NCI-H1105 (cell line): ENCODE measurements at places on chromosomes 2 and 18.
A peak's percentile ranks its signal among the peaks of the same experiment; 100 is the strongest.

DNA sequence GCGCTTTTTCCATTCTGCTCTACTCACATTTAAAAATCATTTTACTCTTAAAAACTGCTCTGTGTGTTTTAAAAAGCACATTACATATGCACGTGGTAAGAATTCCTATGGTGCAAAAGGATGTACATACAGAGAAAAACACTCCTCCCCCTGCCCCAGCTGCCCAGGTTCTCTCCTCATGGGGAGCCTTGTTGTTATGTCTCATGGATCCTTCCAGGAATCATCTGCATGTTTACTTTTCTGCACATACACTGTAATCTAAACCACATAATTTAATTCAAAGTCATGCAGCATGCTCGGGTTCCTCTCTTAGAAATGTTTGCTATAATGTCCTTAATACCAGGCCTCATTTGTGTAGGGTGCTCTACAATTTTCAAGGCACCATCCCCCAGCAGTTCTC is 243.3 kb downstream of the LOXHD1 start:
- no peak for DNase-seq

DNA sequence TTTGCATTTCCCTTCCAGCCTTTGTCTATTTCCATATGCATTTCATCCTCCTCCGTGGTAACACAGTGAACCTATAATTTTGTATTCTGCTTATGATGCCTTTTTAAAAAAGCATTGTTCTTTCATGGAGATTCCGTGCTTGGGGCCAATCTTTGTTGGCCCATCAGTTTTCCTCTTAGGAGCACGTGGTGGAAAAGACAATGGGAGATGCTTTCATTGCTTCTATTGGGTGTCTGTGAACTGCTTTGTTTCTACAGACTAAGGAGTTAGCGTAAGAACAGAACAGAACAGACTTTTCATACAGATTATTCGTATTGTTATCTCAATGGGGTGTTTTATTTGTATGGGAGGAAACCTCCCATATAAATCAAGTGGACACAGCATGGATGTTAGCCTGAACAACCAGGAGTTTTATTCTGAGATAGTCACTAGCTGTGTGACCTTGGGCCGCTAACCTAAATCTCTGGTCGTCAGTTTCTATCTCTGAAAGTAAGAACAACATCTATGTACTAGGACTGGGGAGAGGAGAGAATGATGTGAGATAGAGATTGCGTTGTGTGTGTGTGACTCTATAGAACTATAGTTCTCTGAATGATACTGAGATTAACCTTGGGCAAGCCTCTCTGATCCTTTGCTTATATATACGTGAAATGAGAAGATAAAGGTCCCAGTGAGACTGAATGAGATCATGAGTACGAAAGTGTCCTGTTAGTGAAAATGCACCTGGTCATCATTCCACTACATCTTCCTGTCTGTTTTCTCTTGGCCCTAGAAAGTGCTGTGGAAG is 22.9 kb upstream of the YWHAQ start:
- no peak for DNase-seq

- peak; percentile 87 for DNase-seq
These were observed at the start of gene MARS2 for GRCh38 chr2:197705121-197705911. TSS of gene MARS2 (plus strand) at chr2:197705369. CDS start at chr2:197705406, 37 bp downstream.

- no peak for DNase-seq
These were observed 101.2 kb downstream of the DYNC1I2 start for GRCh38 chr2:171788316-171788993.

GRCh38 chr18:44342162-44342561 is 338.5 kb upstream of the SETBP1 start:
- no peak for DNase-seq

GRCh38 chr2:126518196-126518595 is 137.8 kb upstream of the GYPC start:
- DNase-seq = no peak

- DNase-seq = no peak
These were observed 21.9 kb downstream of the RPRD1A start for GRCh38 chr18:36045241-36045991.

DNA sequence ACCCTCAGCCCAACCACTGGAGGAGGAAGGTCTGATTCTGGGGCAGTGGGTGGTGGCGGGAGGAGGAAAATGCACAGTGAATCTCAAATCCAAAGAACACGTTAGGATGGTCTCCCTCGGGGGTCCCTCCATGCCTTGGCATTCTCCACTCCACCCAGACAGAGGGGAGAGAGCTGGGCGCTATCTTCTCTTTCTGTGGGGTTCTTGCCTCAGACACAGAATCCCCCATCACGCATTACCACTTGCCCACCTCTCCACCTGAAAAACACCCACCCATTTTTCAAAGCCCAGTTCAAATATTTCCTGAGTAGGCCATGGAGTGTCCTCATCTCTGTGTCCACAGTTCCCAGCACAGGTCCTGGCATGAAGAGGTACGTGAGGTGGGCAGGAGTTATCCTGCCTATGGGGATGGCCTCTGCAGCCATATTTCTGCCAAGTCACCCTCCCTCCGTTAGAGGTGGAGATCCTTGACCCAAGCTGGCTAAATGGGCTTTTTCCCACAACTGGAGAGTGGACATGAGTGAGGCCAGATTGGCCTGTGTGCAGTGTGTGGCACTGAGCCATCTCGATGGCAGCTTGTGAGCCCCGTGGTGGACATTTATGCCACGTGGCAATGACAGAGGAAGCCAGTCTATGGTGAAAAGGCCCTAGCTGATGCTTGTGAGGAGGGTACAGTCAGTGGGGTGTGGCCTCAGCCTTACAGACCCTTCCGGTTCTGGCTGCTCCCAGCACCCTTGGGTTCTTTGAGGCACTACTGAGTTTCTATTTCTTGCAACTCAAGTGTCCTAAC is 9.5 kb upstream of the TEX261 start:
- DNase-seq = no peak

DNA sequence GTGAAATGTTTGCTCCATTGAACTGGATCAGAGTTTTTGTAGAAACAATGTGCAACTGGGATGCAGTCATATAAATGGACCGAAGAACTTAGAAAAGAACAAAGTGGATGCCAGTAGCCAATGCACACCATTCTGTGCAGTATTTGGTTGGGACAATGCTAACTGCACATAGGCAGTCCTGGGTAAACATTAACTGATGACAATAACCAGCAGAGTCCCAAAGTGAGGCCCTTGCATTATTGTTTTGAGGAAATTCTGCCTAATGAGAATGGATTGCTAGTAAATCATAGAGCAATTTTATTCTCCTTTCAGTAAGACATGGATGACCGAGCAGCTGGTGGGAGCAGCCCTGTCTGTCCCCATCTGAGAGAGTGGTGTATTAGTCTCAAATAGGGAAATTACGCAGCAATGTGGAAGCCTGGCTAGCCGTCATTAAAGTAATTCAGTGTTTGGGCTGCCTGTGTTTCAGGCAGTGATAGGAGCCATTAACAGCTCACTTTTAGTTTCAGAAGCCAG is 94.9 kb downstream of the KCTD1 start:
- DNase-seq = peak; percentile 60

- DNase-seq = no peak
These were observed 59.9 kb downstream of the PTPRM start for GRCh38 chr18:7626922-7627440.

DNA sequence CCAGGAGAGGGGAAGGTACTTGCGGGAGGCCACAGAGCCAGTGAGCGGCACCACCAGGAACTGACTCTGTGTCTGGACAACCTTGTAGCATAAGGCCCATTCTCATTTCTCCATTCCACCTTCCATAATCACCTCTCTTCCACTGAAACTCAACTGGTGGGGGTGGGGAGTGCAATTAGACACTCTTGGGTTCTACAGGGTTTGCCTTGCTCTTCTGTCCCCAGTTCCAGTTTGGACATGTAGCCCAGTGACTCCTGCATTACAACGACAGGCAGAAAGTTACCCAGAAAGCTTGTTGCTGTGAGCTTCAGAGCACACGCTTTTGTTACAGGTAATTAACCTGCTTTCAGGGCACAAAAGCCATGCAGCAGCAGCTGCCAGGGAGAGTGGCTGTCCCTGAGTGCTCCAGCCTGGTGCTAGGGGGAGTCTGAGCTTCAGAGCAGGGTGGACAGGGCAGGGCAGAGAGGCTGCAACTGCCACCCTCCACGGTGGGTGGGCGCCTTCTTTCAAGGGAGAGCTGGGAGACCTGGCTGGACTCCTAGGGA is 65.2 kb downstream of the COPS8 start:
- peak; percentile 44 for DNase-seq

DNA sequence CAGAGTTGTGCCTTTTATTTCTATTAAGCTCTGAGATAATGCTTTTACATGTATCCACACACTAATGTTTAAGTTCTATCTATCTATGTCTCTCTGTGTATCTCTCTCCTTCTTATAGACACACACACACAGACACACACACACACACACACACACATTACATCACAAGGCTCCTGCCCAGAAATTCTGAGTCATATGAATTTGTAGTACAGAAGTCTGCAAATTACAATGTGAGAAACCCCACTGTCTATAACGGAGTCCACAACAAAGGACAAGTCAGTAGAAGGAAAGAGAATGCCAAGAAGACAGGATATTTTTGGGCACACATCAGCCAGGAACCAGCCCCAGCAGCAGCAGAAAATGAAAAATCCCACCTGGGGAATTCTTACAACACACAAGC is 142.4 kb downstream of the EN1 start:
- DNase-seq = no peak

- DNase-seq = no peak
These were observed 94.3 kb downstream of the OLA1 start for GRCh38 chr2:174153757-174154680.

DNA sequence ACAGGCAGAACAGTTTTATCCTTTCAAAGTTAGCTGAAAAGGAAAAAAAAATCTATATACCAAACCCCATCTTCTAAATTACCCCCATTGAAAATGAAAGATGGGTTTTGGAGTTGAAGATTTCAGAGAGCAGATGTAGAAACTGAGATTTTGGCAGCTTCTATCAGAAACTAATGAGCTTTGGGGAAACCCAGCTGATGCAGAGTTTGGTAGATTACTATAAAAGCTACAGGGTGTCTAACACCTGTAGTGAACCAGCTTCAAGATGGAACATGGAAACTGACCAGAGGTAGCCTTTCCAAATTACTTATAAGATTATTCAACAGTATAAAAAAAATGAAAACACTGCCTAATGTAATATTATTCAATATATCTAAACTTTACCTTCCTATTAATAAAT is 583.1 kb downstream of the XIRP2 start:
- DNase-seq = no peak

GRCh38 chr2:61421611-61422010 is 49.3 kb downstream of the USP34 start:
- DNase-seq = no peak

GRCh38 chr2:205556841-205557539 is 125.3 kb upstream of the NRP2 start:
- no peak for DNase-seq

DNA sequence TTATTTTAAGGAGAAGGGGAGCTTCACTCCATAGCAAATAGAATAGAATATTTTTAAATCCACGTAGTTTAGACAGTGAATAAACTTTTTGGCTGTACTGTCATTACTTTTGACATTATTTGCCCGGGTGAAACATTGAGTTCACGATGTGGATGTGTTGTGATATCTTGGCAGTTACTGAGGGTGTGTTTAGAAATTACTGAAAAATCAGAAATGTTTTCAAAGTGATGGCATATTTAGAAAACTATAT is 769 bp upstream of the FAM98A start:
- DNase-seq = no peak

GRCh38 chr2:48449073-48449840 is 80.7 kb upstream of the STON1 start:
- DNase-seq = no peak

- no peak for DNase-seq
These were observed 156.1 kb upstream of the REV1 start for GRCh38 chr2:99645960-99646359.

- DNase-seq = no peak
These were observed 350.9 kb upstream of the CDH20 start for GRCh38 chr18:60982329-60982695.

GRCh38 chr2:19027626-19028025 is 330.8 kb downstream of the OSR1 start:
- DNase-seq = no peak

- no peak for DNase-seq
These were observed 83.7 kb upstream of the UBXN4 start for GRCh38 chr2:135657806-135658582.

DNA sequence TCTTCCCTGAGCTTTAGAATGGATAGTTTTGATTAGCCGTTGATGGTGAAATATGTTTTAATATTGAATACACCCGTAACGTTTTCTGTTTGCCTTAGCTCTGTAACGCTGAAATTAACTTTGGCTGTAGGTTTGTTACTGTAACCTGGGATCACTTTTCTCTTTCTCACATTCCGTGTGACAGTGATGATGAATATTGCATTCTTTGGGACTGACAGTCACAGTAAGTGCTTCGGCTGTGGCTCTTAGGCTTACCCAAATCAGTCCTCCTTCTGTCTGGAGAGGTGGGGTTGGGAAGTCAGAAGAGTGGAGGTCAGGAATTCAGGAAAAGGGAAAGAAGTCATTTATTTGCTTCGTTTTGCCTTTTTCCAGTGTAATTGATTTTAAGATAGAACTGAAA is 18.0 kb downstream of the RMC1 start:
- no peak for DNase-seq

DNA sequence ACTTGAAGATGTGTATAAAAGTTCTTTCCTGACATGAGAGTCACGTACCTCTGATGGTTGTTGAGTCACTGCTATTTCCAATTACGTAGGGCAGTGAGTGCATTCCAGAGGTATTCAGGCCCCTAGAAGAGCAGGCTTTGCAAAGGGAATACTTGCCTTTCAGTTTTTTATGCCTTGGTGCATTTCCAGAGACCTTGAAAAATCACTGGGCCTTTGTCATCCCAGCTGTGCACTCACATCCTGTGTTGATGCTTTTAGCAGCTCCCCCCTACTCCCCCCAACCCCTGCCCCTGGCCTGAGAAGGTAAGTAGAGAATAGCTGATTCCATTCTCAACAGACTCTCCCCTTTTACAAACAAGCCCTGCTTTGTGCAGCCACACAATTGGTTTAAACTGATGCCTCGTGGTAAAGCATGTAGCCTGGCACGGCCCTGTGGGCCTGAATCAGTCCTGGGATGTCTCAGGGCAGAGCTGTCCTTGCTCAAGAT is 174.2 kb downstream of the PRPF40A start:
- DNase-seq = no peak

DNA sequence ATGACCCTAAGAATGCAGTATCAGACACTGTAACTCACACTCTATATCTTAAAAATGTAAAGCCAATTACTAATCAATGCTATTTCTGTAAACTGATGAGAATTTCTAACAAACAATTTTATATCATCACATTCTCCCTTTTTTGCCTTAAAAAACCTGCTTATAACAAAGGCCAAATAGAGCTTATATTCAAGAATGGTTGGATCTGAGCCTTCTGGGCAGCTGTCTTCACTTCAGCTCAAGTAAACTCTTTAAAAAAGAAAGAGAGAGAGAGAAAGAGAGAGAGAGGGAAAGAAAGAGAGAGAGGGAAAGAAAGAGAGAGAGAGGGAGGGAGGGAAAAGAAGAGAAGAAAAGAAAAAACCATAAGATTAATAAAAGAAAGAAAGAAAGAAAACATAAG is 231.8 kb downstream of the KCNE4 start:
- DNase-seq = no peak
